ENCODE measurements at places on chromosomes 6 and 20. TPM values are rescaled to one million over a fixed set of nuclear protein-coding genes. Genes with fewer than 3 reads are reported as not detected.

- DNase-seq, result peak; percentile 82
Measured at GRCh38 chr6:151390851-151391470, 398 bp downstream of the ZBTB2 start.

GRCh38 chr20:63071541-63072181 lies 64.9 kb upstream of the BHLHE23 start:
- peak; percentile 41 for DNase-seq

DNA sequence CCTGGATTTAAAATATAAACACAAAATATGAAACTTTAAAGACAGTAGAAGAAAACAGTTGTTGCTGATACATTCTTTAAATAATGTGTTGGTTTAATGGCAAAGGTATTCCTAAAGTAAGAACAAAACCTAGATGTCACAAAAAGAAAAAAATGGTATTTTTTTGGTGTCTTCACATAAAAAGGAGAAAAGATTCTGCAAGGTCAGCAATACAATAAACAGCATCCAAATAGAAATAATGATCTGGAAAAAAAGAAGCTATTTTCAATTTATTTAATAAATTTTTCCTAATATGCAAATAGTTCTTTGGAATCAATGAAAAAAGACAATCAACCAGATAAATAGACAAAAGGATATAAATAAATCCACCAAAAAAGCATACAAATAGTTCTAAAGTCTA lies 6.5 kb upstream of the ADGRF1 start:
- DNase-seq, result no peak

DNA sequence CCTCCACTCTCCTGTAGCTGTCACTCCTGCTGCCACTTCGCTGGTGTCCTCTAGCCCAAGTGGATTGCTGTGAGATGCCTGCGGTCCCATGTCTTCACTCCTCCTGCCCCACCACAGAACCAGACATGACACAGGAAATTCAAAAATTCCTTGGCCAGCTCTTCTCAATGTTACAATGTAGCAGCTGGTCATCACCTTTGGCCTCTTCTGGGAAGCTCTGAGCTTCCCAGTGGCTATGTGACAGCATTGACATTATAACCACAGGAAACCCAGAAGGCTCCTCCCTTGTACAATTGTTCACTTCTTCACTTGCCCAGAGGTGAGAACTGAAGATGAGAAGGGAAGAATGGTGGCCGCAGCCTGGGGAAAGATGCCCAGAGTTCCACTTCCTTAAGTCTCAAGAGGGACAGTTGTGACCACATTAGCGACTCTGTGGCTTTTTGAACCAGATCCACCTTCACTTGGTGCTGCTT lies 76.1 kb upstream of the NAA20 start:
- DNase-seq, result no peak

DNA sequence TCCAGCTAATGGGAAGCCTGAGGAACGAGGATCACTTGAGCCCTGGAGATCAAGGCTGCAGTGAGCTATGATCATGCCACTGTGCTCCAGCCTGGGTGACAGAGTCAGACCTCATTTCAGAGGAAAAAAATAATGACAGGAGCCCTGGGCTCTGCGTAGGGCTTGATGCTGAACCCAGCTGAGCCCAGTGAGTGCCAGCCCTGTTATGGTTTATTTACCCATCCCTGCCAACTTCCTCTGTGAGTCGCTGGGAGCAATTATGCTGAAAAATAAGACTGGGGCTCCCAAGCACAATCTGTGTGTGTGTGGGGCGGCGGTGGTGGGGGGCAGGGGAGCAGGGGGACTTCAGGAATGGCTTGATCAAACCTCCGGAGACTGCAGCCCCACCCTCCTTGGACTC lies 75.9 kb upstream of the PMEPA1 start:
- no peak for DNase-seq

DNA sequence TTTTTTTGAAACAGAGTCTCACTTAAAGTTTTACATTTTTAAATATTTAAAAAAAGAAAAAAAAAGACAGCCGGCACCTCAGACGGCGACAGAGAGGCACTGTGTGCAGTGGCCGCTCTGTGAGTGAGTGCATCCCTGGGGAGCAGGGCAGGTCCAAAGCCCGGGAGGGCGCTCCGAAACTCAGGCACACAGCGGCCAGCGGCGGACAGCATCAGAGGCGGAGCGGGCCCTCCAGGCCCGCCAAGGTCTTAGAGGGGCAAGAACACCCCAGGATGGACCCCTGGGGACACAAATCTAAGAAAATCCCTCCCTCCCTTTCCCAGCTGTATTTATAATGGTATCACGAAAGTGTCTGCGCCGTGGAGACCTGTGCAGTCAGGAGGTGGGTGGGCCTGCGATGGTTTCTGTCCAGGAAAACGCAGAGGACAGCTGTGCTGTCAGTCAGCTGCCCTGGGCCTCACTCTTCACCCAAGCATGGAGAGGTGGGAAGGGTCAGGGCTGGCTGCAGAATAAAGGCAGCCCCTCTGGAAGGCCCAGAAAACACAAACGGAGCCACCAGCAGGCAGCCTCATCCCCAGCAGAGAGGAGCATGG lies 43.8 kb downstream of the TAF4 start:
- DNase-seq, result no peak

- no peak for DNase-seq
Measured at GRCh38 chr20:2602046-2602735, 50.2 kb upstream of the NOP56 start.

- no peak for DNase-seq
Measured at GRCh38 chr20:39880890-39881289, 808.1 kb downstream of the MAFB start.

- DNase-seq, result no peak
Measured at GRCh38 chr20:17226410-17227218, at the start of gene PCSK2. Gene PCSK2 (plus strand): TSS chr20:17227040. CDS start chr20:17227306, 266 bp downstream.

GRCh38 chr6:148265054-148265453 lies 77.6 kb upstream of the SASH1 start:
- DNase-seq, result no peak

DNA sequence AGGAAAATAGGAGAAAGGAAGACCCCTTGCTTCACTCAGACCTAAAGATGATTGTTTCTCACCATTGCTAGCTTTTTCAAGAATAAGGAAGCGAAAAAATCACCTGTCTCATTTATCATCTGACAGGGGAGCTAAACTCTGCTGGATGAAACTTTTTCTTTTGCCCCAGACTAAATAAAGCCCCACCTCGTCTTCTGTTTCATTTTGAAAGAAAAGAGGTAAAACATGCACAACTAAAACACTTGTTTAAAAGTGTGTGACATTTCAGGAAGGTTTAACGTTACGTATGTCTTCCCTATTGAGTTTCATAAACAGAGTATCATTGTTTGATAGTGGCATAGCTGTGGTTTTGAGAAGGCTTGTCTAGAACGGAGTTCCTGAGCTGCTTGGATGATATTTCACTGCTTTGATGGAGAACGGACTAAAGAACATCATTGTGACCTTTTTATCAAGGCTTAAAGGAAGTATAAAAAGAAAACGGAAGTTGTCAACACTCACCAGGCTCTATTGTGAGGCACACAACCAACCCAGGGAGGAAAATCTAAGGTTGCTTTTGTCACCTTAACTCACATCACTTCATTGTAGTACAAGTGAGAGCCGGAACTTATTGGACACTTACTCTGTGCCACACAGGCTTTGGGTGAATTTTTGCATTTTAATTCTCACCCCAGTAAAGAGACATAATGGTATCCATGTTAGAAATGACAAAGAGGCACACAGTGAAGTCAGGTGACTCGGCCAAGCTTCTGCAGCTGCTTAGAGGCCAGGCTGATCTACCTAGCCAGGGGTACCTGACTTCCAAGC lies 29.5 kb downstream of the TSHZ2 start:
- DNase-seq, result no peak

- DNase-seq, result peak; percentile 46
Measured at GRCh38 chr6:108838101-108838717, 10.0 kb upstream of the ARMC2 start.

DNA sequence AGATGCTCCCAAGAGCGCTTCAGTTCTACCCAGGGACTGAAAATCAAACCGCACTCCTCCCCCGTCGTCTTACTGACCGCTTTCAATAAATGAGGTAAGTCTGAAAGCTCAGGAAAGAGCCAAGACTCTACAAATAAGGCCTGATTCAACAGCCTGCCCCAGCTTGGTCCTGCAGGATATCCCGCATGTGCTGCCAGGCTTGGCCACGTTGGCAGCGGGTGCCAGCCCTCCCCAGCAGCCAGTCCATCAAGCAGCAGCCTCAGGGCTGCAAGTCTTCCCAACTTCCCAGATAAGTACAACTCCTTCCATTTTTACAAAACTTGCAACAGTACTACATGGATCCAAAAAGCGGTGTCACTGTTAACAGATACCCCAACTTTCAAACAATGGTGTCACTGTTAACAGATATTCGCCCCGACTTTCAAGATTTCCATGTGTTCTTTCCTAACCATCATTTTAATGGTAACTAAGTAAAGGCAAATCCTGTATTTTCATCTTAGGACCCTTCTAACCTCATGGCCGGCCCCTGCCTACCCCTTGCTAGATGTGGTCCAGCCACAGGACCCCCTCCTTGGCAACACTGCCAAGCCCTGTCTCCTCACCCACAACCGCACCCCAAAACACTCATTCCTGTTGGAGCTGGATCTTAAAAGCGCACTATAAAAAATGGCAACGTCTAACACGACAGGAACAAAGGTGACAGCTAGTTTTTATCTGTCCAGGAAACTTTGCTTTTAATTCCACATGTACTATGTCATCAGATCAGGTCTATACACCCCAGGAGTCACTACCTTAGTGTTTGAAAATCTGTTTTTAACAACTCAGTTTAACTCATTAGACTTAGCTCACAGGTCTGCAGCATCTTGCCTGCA lies 28.0 kb downstream of the DIDO1 start:
- no peak for DNase-seq

DNA sequence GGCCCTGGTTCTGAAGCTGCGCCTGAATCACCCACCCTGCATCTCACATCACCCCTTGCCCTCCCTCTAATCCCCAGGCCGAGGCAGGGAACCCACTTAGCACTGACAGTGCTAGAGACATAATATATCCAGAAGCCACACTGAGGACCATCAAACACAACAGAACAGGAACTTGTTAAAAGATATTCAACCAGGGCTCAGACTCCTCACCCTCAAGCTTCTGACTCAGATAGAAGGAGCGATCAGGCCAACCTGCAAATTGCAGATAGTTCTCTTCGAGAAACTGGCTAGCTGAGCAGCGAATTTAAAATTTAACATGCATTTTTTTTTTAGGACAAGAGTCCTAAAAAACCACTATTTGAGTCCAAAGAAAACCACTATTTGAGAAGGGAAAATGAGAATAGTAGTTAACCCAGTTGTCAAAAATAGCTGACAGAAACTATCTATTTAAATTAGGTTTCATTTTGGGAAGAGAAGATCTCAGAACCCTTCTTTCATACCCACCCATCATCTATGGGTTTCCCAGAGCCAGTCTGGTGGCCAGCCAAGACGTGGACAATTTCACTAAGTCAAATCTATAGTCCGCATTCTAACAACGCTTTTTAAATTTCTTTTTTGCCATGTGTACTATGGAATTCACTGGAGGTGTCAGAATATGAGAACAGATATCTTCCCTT lies 95.6 kb downstream of the OPRM1 start:
- no peak for DNase-seq

- DNase-seq, result no peak
Measured at GRCh38 chr6:72316675-72317380, 305.0 kb upstream of the KCNQ5 start.

DNA sequence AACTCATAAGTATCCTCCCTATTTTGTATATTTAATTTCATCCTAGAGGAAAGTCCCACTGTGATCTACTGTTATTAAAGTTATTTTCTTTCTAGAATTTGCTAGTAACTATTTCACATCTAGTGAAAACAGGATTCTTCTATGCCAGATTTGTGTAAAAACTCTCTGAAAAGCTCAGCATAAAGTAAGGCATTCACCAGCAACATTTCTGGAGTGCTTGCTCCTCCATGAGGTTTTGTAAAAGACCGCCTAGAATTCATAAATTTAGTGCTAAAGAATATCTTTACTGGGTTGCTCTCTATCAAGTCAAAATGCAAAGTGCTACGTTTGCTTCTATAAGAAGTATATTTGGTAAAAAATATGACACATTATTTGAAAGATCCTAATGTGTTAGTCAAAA lies 173.5 kb upstream of the IRAK1BP1 start:
- no peak for DNase-seq

DNA sequence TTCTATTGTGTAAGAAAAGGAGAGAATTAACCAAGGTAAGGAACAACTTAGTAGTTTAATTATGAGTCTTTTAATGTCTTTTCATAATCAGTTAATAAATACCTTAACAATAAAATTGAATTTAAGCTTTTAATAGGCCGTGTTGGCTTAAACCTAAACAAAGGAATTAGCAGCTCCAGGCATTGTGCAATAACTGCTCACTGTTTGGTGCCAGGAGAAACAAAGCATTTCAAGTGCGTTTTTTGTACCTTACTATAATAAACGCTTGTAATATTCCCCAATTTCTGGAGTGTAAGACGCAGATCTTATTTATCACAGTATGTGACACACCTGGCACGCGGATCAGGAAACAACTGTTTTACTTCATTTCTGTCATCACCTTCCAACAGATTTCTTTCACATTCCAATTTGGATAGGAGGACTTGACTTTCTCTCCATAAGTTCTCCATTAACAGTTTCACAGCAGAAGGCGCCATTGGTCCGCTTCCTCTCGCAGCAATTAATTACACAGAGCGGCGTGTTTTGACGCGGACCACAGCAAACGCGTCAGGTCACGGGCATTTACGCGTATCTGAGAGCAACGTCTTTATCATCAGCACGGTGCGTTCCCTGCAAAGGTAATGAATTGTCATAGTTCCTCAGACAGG lies 335.8 kb upstream of the NT5E start:
- no peak for DNase-seq

- peak; percentile 38 for DNase-seq
Measured at GRCh38 chr20:48717095-48717672, 110.6 kb downstream of the PREX1 start.

GRCh38 chr6:7761051-7761450 lies 35.2 kb downstream of the BMP6 start:
- no peak for DNase-seq

DNA sequence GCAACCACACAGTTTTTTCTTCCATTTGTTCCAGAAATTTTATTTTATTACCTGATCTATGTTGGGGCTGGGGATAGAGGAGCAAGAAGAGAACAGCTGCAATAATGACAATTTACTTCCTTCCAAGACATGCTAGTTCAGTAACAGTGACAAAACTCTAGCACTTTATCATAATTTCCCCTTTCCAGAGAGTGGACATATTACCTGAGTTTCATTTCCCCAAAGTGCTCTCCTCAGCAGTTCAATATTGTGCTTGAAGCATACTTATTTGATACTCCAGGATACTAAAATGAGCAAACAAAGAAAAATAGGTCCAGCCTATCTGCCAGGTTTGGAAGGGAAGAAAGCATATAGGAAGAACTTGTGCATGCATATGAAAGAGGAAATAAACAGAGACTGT lies 157.7 kb downstream of the ID4 start:
- no peak for DNase-seq

- no peak for DNase-seq
Measured at GRCh38 chr6:52503323-52503747, 73.5 kb downstream of the TRAM2 start.

- no peak for DNase-seq
Measured at GRCh38 chr6:90703336-90703735, 116.5 kb upstream of the MAP3K7 start.

- no peak for DNase-seq
Measured at GRCh38 chr6:138239774-138240173, 21.5 kb upstream of the PBOV1 start.

- no peak for DNase-seq
Measured at GRCh38 chr20:38940644-38941043, 14.4 kb downstream of the FAM83D start.

Gene CALHM4
- not detected for total RNA-seq

Gene OR2B6
- not detected for total RNA-seq

Gene PTCHD4
- total RNA-seq, result not detected

Gene HLA-DQA1
- total RNA-seq, result 7.0 TPM

Gene PSORS1C2
- not detected for total RNA-seq

Gene LSM14B
- 56.2 TPM for total RNA-seq

Gene C6orf58
- total RNA-seq, result not detected

Gene SPATA25
- not detected for total RNA-seq

Gene HNF4A
- not detected for total RNA-seq

Gene FGD2
- 14.1 TPM for total RNA-seq

All from natural killer cell (primary cell).